ENCODE measurements at places on chromosomes 2 and 18.

DNA sequence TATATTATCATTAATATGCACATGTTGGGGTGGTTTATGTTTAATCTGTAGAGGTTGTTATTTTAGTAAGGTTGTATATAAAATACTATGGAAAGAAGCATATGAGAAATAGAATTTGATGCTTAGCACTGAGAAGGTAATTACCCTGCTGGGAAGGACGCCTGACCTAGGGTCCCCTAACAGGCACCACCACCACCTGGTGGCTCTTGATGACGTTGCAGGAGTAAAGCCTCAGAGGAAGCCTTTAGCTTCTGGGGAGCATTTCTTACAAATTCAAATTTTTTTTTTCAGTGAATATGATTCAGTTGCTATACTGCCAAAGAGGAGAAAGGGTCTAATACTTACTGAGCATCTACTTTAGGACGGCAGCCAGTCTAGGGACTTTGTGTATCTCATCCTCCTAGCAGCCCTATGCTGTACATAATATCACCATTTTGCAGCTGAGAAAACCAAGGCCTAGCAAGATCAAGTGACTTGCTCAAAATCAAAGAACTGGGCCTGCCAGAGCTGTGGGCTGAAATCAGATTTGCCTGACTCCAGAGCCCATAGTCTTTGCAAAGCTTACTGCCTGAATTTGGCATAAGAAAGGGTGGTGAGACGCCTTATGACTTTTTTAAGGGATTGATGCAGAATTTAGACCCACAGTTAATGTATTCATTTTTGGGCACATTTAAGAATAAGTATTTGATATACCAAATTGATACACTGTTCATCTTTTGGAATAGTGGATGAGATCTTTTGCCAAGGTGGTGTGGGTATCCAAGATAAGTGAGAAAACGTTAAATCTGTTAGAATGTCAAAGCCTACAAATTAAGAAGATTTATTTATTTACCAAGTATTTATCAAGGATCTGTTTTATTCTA is 78.8 kb upstream of the GAREM1 start:
- peak; percentile 34 for DNase-seq

- no peak for DNase-seq
Measured at GRCh38 chr2:98869272-98869641, 66.8 kb downstream of the CRACDL start.

- DNase-seq, result no peak
Measured at GRCh38 chr2:174059884-174060244, 94.7 kb upstream of the SP3 start.

GRCh38 chr2:49913025-49913424 is 758.7 kb upstream of the FSHR start:
- no peak for DNase-seq

- no peak for DNase-seq
Measured at GRCh38 chr2:210099940-210100339, 71.3 kb downstream of the KANSL1L start.

- peak; percentile 20 for DNase-seq
Measured at GRCh38 chr2:161122772-161123530, 37.3 kb upstream of the TANK start.

- DNase-seq, result no peak
Measured at GRCh38 chr2:117983040-117983439, 30.8 kb downstream of the CCDC93 start.

DNA sequence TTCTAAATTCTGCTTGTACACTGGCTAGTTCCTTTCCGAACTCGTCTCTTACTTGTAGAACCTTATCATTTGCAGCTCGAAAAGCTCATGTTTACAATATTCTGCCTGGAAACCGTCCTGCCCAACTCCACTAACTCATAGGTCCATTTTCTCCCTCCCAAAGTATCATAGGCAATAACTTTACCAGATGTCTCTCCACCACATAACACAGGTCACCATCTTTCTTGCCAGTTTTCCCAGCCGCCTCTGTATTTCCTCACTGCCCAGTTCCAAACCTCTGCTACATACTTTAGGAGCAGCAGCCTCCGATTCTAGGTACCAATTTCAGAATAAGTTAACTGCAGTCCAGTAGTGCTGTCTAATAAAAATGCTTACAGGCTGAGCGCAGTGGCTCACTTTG is 259.5 kb downstream of the GLI2 start:
- no peak for DNase-seq

DNA sequence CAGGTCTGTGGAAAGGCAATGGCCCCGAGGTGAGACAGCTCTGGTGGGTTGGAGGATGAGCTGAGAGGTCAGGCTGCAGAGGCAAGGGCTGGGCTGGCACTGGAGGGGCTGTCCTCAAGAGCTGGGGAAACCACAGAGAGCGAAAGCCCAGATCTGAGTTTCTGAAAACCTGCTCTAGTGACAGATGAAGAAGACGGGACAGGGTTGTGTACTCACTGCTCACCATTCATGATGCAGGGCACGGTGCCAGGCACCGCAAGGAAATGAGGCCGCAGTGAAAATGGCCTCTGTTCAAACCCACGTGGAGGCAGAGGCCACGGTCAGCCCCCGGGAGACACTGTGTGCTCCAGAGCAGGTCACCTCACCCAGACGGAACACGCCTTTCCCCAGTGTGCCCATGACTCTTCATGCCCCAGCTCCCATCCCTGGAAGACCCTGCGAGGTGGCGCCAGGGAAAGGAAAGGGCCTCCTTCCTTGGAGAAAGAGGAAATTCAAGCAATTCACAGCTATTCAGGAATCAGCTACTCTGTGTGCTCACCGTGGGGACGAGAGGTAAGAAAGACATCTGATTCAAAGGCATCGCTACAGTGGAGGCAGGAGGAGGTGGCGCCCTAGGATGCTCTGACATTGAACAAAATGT is 24.3 kb upstream of the ID2 start:
- no peak for DNase-seq

DNA sequence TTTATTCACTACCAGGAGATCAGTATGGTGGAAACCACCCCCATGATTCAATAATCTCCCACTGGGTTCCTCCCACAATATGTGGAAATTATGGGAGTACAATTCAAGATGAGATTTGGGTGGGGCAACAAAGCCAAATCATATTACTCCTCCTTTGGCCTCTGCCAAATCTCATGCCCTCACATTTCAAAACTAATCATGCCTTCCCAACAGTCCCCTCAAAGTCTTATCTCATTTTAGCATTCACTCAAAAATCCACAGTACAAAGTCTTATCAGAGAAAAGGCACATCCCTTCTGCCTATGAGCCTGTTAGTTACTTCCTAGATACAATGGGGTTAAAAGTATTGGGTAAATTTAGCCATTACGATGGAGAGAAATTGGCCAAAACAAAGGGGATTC is 989.5 kb upstream of the CNTNAP5 start:
- DNase-seq, result no peak

- no peak for DNase-seq
Measured at GRCh38 chr18:54119524-54120019, 104.9 kb downstream of the MBD2 start.

GRCh38 chr2:150296770-150297546 is 190.5 kb downstream of the RND3 start:
- DNase-seq, result no peak

GRCh38 chr2:66572391-66572790 is 137.5 kb downstream of the MEIS1 start:
- DNase-seq, result no peak

GRCh38 chr2:120313695-120314615 is 32.0 kb upstream of the INHBB start:
- no peak for DNase-seq

DNA sequence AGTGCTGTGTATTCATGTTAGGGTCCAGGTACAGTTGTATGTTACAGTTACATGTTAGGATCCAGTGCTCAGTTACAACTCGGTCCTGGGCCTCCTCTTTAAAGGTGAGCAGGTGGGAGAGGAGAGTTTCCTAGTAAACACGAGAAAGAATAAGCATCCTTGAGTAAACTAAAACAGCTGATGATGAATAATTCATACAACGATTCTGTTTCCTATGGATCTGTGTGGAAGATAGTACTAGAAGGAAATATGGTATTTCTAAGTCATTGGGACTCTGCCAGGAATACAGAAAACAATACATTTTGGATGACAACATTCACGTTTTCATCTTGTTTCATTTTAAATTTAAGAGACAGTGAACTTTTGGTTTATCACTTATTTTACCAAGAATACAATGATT is 29.5 kb downstream of the SNTG2 start:
- DNase-seq, result no peak

- no peak for DNase-seq
Measured at GRCh38 chr18:45312555-45313126, 302.6 kb upstream of the SLC14A2 start.

- DNase-seq, result no peak
Measured at GRCh38 chr2:124241-124880, 78.1 kb upstream of the FAM110C start.

DNA sequence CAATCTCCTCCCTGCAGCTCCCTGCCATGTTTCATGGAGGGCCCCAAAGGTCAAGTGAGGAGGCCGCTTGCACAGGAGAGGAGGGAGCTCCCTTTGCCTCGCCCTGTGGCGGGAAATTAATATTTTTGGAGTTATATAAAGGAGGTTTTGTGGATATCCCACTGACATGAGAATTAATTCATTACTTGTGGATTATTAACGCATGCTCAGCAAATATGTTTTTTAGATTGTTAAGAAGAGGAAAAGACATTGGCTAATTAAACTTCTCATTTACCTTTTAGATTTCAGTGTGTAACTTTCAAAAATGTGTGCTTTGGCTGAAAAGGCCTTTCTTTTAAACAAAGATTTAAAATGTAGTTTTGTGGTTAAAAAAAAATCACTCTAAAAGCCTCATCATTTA is 474.0 kb downstream of the SOCS6 start:
- no peak for DNase-seq

DNA sequence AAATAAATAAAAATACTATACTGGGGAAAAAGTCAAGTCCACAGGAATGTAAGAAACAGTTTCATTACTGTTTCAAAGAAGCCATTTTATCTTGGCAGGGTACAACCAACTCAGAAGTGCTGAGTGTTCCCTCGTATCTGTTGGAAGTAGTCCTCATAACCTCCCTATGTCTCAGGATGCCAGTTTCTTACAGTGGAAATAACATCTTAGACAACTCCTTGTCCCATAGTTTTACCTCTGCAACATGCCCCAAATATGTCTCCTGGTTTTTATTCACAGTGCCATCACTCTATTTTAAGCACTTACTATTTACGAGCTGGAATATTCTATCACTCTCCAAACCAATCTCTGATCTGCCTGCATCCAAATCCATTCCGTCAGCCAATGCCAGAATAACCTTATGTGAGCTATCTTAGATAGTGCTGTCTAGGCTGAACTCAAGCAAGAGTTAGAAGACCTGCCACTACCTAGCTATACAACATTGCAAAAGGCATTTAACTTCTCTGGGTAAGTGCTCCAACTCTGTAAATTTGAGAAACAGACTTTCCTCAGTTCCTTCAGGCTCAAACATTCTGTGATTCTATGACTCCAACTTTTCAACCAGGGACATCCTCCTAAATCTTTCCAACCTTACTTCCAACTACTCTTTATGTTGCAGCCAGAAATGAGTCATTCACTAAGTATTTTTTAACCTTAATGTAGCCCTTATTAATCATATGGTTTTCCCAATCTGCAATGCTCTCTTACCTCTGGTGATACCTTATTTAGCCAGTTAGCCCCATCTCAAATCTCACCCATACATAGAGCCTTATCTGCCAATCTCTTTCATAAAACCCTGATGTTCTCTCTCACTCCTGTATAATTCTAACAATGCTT is 66.7 kb downstream of the RTN4 start:
- no peak for DNase-seq

- DNase-seq, result no peak
Measured at GRCh38 chr2:191656391-191656790, 21.5 kb upstream of the NABP1 start.

DNA sequence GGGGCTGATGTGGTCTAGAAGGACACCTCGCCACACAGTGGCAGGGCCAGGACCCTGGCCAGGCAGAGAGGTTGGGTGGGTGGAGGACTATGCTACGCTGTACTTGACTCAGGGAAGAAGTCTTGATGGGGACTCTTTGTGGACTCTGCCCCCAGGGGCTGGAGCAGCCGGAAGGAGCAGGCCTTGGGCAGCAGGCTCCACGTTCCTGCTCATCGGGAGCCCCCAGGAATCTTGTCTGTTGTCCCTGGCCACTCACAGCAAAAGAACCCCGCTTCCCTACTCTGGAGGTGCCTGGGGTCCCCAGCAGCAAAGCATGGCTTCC is 79.0 kb downstream of the POLR1A start:
- DNase-seq, result no peak

GRCh38 chr2:77310416-77310815 is 211.8 kb downstream of the LRRTM4 start:
- no peak for DNase-seq

GRCh38 chr2:201093573-201093972 is 21.8 kb downstream of the NDUFB3 start:
- no peak for DNase-seq

DNA sequence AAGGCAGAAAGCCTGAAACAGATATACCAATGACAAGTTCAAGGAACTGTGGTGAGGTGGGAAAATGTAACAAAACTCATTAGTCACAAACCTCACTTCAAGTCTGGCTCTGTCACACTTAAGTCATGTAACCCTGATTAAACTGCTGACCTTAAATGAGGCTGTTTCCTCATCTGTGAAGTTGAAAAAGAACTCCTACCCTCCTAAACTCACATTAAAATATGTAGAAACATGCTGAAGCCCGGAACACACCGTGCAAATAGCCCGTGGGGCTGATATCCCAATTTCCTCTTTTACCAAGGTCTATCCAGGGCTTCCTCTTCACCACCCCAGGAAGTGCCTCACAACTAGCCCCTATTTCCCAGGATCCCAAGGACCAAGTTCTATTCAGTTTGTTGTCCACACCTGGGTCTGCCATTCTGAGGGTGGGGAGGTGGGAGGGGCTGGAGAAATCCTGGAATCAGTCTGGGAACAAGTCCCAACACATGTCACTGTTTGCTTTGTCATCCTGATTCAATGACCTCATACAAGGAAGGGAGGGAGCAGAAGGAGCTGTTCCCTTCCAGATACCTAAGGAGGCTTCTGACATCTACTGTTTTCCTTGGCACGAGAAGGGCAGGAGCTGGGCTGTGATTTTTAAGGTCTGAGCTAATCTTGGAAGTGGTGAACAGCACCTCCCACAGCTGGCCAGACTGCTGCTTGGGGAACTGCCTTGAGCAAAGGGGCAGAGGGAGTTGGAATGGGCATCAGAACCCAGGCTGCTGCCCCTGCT is 42.3 kb downstream of the SLC4A1AP start:
- no peak for DNase-seq

- no peak for DNase-seq
Measured at GRCh38 chr2:9971105-9971818, 19.8 kb downstream of the GRHL1 start.
